ENCODE measurements at places on chromosomes 4 and X.

DNA sequence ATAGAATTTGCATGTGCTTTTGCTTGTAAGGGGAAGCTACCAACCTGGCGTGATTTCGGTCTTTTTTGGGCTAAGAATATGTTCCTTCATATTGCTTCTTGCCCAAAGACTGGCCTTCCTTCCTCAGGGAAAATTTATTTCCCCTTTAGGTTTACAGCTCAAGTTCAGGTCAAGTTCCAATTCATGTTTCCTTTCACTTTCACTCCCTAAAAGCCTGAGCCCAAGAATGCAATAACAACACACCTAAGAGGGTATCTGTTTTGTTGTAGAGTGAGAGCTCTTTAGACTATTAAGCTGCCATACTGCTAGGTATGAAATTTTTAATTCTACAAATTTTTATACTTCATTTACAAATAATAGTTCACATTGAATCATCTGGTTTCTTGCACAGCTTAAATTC lies 299.6 kb downstream of the TLL1 start:
- DNase-seq: no peak

DNA sequence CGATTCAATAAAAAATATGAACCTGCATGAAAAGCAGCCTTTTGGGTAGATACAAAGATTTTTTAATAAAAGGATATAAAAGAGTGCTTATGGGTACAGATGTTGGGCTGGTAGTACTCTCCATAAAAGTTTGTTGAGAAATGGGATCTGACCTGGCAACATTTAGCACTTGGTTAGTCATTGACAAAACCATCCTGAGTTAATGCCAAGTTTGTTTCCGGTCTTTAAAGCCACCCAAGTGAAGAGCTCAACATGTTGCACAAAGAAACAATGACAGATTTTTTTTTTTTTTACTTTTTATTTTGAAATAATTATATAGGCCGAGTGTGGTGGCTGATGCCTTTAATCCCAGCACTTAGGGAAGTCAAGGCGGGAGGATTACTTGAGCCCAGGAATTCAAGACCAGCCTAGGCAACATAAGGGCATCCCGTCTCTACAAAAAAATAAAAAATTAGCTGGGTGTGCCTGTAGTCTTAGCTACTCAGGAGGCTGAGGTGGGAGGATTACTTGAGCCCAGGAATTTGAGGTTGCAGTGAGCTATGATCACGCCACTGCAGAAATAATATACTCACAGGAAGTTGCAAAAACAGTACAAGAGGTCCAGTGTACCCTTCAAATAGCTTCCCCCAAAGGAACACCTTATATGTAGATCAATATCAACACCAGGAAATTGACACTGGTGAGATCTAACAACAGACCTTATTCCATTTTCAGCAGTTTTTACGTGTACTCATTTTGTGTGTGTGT lies 16.6 kb downstream of the CHST7 start:
- peak; percentile 59 for DNase-seq

DNA sequence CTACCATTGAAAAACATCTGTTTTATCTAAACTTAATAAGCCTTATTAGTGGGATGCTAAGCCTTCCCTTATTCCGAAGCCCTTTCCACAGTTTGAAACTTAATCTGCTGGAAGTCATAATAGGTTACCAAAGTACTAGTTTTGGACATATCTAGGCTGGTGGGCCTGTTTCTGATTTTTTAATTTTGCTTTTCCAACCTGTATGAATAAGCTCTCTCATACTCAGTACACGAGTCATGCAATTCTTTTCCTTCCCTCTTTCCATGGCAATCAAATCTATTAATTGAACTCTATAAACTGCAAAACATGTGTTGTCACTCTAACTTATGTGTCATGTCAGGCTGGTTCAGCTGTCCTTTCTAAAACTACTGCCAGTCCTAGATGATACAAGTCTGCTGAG lies 91.0 kb downstream of the AMMECR1 start:
- no peak for DNase-seq

DNA sequence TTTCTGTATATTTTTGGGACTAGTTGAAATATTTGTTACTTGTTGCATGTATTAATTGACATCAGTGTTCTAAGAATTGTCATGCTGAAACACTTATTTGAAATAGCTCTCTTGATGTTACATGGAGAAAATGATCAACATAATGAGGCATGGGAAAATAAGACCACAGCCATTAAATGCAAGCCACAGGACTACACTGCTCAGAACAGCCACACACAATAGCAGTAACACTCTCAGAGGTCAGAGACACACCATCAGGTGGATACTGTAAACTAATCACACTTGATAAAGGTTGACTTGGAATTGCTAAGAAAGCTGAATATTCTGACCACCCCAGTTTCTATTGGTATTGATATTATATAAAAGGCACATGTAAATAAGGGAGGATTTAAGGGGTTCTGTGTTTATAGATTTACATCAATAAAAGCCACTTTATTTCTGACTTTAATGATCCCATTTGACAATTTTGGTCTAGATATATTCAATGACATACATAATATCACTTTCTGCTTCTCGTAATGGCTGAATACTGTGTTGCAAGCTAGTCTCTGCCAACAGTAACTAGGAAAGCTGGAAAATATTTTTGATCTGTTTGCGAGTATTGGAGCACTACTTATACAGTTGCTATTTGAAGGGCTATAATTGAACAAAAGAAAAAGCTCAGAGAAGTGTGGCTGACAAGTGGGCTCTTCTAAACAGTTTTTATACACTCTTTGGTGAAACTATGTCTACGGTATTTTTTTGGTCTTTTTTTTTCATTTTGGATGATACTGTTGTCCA lies 876.5 kb upstream of the INTU start:
- DNase-seq: no peak

DNA sequence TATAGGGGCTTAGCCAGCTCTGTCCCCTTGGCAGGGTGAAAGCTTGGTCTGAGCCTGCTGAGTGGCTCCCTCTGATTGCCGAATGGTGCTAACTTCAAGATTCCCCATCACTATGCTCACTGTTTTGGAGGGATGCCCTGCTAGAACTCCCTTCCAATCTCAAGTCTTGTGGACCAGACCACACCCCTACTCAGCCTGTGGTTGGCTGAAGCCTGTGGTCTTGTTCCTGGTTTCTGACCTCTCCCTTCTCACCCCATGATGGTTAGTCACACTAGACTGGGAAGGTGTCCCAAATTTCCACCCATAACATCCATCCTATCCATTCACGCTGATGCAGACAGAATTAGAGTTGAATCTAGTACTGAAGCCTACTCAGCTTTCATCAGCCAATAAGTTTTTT lies 184.7 kb upstream of the NDP start:
- no peak for DNase-seq

DNA sequence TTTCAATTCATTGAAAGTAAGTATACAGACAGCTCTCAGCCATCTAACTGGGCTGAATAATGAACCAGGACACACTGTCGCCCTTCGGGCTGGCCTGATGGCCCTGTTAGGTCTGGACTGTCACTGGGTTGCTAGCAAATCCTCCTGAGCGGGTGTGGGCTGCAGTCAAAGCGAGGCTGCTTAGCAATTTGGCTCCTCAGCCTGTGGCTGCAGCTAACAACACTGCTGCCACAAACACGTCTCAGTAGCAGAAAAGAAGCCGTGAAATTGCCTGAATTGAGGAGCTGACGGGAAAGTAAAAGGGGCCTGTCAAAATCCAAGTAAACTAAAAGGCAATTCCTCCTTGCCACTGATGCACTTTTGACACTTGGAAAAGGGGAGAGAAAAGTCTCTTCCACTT lies 72.8 kb downstream of the SMIM20 start:
- DNase-seq: no peak

DNA sequence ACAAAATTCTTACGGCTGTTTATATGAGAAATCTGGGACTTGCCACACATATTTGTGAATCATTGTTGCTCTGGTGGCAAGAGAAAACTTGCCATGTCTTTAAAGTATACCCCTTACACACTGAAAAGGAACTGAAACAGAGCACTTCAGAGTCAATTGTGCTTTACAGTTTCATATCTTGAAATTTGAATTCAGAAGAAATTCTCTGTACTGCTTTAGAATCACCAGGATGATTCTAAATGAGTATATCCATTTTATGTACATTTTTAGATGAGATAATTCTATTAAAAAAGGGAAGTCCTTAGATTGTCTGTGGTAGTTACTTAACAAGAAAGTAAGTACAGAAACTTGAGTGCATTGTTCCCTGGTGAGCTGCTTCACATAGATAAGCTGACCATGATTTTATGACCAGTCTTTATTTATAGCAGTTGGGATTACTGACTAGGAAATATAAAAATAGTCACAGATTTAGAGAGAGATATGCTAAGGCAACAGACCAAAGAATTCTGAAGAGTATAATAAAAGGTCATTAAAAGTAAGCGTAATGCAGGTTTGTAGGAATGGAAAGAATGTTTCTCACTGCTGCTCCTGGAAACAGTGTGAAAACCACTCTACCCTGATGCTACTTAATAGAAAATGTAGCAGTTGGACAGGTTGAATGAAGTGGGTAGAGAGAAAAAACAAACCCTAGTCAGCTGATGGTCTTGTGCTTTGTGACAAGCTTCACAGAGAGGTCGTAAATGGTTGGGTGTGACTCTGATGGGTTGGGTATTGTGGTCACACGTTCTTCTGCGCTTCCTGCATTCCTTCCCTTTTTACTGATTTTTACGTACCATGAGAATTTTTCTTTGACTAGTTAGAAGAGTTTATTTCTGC lies 41.0 kb downstream of the FNIP2 start:
- DNase-seq: peak; percentile 98

All from GM04503 (cell line).